ENCODE measurements at places on chromosomes 2 and 18.

- DNase-seq = no peak
Measured at GRCh38 chr2:96233880-96234316, 25.3 kb upstream of the STARD7 start.

DNA sequence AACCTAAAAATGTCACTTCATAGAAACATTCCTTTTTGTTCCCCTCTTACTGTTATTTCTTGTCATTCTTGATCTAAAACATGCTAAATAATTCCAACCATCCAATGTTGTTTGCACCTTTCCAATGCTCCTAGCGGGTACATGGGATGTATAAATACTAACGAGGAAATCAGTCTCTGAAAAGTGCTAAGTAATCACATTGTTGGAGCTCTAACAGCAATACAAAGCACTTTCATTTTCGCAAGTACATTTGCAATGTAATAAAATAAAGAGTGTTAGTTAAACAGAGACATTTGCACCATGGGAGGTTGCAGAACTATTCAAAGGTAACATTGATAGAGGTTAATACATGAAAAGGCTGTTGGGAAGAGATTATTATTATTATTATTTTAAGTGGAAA, 286.2 kb upstream of the ACVR2A start:
- no peak for DNase-seq

GRCh38 chr2:11527001-11527400, 6.8 kb upstream of the GREB1 start:
- no peak for DNase-seq

DNA sequence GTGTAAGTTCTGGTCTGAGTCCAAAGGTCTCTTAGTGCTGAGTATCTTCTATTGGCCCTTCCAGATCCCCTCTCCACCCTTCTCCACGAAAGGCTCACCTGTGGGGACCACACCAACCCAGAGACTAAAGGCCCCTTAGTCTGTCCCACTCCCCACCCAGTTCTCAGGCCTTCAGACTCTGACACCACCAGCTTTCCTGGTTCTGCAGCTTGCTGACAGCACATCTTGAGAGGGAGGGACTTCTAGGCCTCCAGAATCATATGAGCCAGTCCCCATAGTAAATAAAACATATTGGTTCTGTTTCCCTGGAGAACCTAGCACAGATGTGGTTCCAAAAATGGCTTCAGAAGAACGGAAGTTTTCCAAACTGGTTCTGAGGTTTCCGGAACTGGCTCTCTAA, 38.5 kb upstream of the KLF11 start:
- no peak for DNase-seq

GRCh38 chr2:36433311-36434217, 78.0 kb downstream of the CRIM1 start:
- DNase-seq = no peak

DNA sequence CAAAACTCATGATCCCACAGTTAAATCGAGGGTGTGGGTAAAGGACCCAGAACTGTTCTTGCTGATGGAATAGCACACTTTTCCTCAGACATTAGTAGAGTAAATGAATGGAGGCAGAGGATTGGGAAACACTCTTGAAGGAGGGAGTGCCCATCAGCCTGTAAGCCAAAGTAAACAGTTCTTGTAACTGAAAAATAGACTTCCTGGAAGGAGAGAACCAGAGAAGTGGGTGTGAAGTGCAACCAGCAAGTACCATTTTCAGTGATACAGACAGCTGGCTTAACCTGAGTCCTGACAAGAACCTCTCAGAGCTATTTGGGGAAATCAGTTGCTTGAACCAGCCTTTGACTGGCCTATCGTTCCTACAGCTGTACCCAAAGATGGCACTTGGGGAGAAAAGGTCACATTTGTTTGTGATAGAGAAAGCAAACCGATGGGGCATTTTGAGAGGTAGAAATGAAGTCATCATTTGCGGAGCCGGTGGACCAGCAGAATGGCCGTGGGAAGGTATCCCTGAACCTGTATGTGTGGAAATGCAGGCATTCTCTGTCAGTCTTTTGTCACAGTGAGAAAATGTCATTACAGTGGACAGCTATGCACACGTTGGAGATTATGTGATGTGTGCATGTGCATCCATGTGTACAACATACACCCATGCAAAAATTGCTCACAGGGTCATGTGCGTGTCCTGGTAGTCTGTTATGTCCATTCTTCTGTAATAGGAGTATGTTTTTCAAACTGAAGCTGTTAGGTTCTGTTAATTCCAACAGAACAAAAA, 17.8 kb downstream of the CRIM1 start:
- DNase-seq = no peak

DNA sequence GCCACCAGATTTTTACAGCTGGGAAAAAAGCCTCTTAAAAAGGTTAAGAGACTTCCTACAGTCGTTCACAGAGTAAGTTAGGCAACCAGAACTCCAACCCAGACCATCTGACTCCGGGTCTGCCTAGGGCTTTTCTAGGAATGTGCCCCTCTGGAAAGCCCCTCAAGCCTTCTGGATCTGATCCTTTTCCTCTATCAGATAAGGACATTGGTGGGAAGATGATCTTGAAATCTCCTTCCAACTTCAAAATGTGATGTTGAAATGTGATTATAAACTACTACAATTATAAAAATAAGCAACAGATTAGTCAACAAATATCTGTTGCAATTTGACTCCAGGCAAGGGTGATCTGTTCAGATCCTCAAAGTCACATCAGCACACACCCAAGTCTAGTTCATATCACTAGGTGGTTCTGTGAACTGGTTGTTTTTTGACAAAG, 270.4 kb downstream of the ARHGAP15 start:
- DNase-seq = no peak

GRCh38 chr2:211157211-211157610, 600.8 kb downstream of the CPS1 start:
- DNase-seq = no peak

GRCh38 chr2:116776556-116776955, 1037.9 kb upstream of the DDX18 start:
- no peak for DNase-seq

GRCh38 chr2:233063269-233063975, 3.3 kb downstream of the INPP5D start:
- no peak for DNase-seq

GRCh38 chr2:48482313-48482712, 47.6 kb upstream of the STON1 start:
- DNase-seq = no peak

- no peak for DNase-seq
Measured at GRCh38 chr18:48550101-48550729, 11.4 kb downstream of the CTIF start.

- DNase-seq = no peak
Measured at GRCh38 chr2:232937278-232937906, 67.3 kb downstream of the SNORC start.

DNA sequence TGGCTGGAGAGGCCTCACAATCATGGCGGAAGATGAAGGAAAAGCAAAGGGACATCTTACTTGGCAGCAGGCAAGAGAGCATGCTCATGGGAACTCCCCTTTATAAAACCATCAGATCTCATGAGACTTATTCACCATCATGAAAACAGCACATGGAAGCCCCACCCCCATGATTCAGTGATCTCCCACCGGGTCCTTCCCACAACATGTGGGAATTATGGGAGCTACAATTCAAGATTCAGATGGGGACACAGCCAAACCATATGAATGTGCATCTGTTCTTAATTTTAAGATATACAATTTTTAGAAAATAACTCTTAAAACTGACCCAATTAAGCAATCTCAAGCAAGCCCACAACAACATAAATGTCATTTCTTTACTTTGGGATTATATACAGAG, 12.6 kb downstream of the C18orf63 start:
- no peak for DNase-seq

- DNase-seq = peak; percentile 39
Measured at GRCh38 chr2:70124983-70125480, 37.8 kb downstream of the PCBP1 start.

- no peak for DNase-seq
Measured at GRCh38 chr2:39821871-39822270, 42.8 kb upstream of the THUMPD2 start.

DNA sequence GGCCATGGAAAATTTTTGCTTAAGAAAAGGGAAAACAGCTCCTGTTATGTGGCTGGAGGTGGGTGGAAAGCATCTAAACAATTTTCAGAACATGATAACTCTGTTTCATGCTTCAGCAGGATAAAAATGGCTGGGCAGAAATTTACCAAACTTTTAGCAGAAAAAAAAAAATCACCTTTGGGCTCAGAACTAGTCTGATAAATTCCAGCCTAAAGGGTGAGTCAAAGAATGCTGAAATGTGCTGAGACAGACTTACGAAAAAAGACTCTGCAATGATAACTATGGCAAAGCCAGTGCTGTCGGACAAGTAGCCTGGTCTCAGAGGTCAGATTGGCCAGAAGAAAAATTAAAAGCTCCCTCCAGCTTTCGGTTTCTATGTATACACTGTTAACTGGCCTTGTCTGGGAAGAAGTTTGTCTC, 123.6 kb downstream of the LRATD1 start:
- no peak for DNase-seq

- DNase-seq = no peak
Measured at GRCh38 chr2:7191932-7192331, 274.7 kb downstream of the RNF144A start.

DNA sequence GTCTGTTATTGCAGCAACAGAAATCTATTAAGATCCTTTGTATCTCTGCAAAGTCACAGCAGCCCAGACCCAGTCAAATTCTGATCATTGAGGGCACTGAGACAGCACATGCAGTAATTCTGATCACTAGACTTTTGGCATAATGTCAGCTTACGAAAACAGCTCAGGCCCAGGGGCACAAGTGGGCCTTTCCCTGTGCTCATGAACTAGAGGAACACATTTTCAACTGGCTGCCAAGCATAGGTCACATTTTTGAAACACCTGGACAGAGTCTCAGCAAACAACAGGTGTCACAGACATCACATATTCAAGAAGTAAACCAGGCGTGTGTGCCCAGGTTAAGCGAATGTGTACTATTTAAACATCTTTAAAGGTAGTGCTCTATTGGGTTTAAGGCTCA, 13.7 kb downstream of the DOCK10 start:
- no peak for DNase-seq

GRCh38 chr18:7632152-7633098, 65.3 kb downstream of the PTPRM start:
- DNase-seq = no peak

DNA sequence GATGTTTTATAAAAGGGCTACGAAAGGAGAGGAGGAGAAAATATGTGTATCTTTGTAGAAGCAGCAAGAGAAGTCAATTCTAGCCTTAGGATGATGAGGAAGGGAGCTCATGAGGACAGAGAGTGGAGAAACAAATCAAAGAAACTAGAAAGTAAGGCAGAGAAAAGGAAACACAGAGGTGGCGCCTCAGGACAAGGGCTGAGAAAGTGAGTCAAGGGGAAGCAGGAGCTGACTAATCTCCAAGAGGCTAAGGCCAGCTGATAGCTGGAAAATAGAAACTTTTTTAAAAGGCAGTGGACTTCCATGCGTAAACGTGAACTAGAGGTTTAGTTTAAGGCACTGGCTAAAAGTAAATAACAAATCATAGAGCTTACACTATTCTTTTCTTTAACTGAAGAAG, 173.3 kb downstream of the ANKRD44 start:
- DNase-seq = no peak

- no peak for DNase-seq
Measured at GRCh38 chr2:189222468-189223105, 43.0 kb upstream of the COL5A2 start.

DNA sequence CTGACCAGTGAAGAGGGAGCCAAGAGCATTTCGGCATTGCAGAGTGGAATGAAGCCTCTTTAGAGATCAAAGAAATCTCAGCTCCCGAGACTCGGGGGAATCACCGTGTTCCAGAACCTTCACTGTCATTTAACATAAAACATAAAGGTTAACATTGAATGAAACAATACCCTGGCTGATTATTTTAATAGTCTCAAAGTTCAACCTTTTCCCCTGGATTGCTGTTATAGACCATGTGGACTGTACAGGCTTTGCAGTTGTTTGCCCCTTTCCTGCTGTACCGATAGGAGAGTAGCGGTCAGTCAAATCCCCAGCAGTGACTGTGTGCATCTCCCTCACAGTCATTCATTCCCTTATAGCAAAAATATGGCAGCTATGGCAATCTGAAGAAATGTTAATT, 48.4 kb downstream of the POU3F3 start:
- DNase-seq = no peak

GRCh38 chr2:172084395-172084644, 987 bp upstream of the DLX1 start:
- no peak for DNase-seq

DNA sequence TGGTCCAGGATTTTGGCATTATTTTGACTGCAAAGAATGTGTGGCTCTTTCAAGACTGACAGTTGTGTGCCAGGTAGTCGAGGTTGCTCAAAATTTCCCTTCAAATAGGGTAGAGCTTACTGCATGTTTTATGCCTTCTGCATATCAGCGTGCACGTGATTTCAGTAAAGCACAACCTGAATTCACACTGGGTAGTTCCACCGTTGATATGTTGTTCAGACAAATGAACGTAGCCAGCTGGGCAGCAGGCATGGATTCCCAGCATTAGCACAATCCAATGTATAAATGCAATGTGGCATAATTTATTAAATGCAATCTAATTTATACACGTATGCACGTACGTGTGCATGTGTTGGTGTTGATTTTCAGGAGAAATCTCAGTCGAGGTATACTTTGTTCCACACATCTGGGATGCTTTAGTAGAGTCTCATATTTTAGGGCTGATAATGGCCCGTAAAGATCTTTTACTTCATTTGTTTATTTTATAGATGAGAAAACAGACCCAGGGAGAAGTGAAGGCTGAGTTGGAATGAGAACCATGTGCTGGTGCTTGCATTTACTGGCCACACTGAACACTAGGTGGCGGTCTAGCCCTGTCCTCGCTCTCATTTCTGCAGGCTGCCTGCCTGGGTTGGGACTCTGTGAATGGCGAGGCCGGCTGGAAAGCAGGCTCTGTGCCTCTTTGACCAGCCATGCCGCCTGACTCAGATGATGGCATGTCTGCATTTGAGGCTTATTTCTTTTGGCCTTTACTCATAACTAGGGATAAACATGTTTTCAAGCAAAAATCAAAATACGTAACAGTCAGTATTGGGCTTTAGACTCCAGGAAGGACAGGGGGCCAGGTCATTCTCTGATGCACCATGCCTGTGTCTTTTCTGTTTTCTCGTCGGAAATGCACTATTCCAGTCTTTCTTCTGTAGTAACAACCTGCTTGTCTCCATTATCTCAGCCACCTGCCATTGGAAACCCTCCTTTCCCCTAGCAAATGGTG, 120.4 kb downstream of the RNF144A start:
- no peak for DNase-seq
